AG20443 (cell line): ENCODE measurements at places on chromosomes 1 and 21.
A peak's percentile ranks its signal among the peaks of the same experiment; 100 is the strongest.

- DNase-seq = peak; percentile 14
These were observed 196.9 kb upstream of the C8B start for GRCh38 chr1:57162607-57163261.

- DNase-seq = no peak
These were observed 65.8 kb upstream of the IGSF21 start for GRCh38 chr1:18041685-18042355.

DNA sequence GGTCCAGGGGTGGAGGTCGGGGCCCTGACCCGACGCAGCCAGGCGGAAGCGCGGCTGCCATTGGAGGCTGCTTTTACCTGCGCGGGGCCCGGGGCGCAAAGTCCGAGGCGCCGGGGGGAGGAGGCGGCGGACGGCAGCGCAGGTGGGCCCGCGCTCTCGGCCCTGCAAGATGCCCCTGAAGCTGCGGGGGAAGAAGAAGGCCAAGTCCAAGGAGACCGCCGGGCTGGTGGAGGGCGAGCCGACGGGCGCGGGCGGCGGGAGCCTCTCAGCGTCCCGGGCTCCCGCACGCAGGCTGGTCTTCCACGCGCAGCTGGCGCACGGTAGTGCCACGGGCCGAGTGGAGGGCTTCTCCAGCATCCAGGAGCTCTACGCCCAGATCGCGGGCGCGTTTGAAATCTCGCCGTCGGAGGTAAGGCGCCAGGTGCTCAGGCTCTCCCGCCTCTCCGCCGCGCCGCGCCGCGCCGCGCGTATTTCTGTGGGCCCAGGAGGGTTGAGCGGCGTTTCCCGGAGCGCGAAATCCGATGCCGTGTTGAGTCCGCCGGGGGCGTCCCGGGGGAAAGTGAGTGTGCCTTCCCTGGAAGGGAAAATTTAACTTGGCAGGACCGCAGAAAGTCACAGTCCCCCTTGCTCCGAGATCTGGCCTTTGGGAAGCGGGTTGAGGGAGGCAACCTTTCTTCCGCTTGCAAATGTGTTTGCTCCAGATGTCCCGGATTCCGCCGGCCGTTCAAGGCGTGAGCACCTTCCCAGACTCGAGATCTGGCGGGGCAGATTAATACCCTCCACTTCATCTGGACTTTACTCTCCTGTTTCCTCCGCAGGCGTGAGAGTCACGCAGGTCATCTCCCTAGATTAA is at the start of gene GIPC2:
GIPC2 (plus strand) TSS at position 41 of the 853 bp plus-strand sequence; CDS start at position 170, 129 bp downstream.
- DNase-seq = peak; percentile 47

- DNase-seq = no peak
These were observed 40.4 kb upstream of the ZBTB18 start for GRCh38 chr1:244010703-244011123.

DNA sequence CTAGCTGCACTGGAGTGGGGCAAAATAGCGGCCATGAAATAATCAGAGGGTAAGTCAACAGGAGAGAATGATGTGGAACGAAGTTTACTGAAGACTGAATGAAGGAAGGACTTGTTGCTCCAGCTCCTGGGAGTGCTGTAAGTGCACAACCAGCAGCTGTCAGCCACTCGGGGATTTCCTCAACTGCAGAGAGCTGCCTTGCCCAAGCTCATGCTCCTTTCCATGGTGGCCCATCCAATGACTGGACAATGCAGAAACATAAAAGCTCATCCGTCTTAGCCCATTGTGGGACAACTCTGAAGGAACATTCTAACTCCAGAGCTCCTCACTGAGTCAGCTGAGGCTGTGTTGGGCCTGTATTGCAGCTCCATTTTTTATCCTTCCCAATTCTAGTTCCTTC is 21.1 kb upstream of the RBM15 start:
- DNase-seq = no peak

GRCh38 chr1:50973875-50974617 is 4.0 kb downstream of the CDKN2C start:
- DNase-seq = no peak

DNA sequence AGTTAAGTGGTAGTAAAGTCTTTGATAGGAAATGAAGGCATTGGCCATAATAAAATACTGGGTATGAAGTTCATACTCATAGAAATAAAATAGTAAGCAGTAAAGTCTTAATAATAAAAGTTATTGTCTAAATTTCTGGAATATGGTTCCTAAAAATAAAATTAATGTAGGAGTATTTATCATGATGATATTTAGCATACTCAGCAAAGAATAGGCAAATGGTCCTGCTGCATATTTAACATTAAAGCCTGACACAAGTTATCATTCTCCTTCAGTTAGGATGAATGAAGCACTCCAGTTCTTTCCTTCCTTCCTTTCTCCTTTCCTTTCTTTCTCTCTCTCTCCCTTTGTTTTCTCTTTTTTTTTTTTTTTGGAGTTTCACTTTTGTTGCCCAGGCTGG is 25.3 kb downstream of the PDZK1IP1 start:
- no peak for DNase-seq

- no peak for DNase-seq
These were observed 8.9 kb upstream of the IL12RB2 start for GRCh38 chr1:67298762-67299161.

DNA sequence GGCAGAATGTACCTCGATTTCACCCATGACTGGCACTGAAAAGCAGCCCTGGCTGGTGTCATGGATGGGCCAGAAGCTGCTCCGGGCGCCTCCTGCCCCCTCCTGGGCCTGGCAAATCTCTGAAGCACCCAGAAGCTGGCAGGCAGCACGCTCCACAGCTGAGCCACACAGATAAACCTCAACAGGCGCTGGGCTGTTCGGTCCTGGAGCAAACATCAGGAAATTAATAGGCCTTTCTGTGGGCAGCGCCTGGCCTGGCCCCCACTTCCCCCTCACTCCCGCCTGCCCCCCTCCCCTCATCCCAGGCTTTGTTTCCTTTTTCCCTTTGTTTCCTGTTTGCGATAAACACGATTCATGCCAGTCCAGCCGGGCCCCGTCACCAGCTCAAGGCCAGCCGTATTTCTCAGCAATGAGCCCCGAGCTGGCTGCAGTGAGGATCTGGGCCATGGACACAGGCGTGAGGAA is 20.1 kb upstream of the DISP3 start:
- DNase-seq = no peak

DNA sequence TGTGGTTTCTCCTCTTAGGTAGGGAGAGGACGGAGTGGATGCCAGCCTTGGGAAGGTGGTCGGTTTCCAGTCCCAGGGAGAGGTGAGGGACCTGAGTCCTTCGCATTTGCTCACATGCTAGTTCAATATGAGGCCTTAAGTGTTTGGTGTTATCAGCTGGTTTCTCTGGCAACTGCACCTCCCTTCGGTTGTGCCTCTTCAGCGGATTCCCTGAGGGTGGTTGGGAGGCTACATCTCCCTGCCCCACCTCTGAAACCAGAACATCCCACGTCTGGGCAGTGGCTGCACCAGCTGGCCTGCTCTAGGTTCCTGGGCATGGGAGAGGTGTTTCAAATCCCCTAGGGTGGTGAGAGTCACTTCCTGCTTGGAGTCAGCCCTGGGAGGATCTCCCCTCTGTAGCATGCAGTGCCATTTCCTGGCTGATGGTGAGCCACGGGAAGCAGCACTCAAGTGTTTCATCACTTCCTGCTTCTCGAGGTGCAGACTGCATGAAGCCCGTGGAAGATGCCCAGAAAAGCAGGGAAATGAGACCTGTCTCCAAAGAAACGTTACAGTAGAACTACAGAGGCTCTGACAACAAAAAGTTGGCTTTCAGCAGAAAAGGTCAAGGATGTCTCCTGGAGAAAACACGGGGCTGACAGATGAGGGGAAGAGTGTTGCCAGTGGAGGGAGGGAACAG is 4.5 kb downstream of the TMEM125 start:
- no peak for DNase-seq

DNA sequence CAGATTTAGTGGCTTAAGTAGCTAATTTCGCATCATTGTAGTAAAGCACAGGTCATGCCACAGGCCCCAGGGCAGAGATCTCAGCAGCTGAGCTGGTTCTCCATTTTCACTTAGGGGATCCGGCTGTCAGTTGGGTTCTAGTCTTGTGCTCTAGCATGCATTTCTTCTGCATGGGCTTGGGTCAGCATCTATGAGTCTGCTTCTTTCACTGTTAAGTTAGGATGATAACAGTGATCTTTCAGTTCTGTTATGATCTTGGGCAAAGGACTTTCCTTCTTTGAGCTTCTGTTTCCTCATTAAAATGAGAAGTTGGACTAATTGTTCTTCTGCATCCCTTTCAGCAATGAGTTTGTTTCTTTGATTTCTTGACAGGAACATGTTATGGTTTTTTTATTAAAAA is 123.6 kb upstream of the DNAH14 start:
- DNase-seq = no peak

DNA sequence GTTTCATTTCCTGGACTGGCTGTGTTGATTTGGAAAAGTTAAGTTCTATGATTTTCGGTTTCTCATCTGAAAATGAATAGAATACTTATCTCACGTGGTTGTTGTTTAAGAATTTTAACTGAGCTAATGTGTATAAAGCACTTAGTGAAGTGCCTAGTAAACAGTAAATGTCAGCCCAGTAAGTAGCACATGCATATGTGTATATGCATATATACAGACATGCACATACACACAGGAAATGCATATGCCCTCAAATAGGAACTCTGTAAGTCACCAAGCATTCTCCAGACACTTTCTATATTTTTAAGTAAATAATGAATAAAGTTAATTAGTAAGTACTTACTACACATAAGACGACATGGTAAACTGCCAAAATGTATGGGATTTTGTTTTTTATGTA is 128.6 kb downstream of the CLEC20A start:
- DNase-seq = no peak

DNA sequence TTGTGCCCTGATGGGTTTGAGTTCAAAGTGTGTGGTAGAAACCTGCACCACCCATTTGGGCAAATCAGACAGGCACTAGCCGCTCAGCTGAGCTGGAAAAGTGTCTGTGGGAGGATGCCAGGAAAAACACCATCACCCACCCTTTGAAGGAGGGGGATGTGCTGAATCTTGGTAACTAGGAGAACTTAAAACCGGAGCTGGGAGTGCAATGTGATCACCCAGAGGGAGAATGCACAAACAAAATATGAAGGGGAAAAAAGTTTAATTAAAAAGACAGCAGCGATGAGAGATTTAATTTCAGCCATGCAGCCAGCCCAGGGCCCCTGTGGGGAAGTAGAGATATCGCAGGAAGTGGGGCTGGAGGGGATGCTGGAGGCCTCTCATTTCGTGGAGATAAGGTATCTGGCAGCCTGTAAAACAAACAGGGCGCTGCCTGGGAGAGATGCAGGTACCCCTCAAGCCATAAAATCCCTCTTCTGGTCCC is 86.8 kb upstream of the BCAR3 start:
- no peak for DNase-seq

DNA sequence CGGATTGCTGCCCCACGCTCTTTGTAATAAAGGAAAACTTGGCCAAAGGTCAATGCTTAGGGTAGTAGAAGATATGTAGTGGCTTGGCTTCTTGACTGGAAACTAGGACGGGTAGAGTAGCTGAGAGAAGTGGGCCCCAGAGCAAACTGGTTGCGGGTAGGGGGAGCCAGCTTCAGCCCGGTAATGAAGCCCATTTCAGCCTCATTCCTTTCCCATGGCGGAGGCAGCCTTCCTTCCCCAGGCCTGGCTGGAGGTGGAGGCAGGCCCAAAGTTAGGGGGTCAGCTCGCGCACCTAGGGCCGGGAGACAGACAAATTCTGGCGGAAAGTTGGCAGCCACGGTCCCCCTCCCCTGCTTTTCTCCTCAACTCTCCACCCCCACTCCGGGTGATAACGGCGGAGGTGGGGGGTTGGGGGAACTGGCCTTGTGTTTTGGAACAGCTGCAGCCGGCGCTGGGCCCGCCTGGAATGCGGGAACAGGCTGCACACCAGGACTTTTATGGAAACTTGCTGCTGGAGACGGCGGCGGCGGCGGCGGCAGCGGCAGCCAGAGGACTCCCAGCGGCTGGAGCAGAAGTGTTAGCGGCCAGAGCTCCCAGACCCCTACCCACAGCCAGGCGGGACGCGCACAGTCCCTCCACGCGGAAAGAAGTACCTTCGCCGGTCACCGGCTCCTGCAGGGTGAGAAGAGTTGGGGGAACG is at the start of gene NEXN:
NEXN (plus strand) TSS at position 544 of the 700 bp plus-strand sequence. CDS start 27,483 bp downstream, outside the sequence.
- peak; percentile 87 for DNase-seq

GRCh38 chr1:156658496-156658895 is 16.6 kb downstream of the BCAN start:
- no peak for DNase-seq

DNA sequence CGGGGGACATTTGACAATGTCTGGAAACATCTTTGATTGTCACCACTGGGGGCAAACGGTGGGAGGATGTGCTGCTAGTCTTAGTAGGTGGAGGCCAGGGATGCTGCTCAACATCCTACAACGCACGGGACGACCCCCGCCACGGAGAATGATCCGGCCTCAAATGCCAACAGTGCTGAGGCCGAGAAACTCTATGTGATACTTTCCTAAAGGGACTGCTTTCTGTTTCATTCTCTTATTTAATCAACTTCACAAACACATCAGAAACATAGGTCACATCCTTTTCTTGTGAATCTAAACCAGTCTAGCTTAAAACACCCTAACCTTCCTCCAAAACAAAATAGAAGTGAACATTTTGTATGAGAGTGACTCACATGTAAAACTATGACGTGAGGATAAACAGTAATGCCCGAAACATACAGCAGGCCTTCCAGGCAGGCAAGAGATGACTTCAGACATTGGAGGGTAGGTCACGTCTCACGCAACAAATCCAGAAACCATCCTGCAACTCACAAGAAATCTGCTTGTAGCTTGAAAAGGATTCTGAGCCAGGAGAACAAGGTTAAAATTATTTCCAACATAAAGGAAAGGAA is 37.2 kb upstream of the ETS2 start:
- DNase-seq = peak; percentile 61

DNA sequence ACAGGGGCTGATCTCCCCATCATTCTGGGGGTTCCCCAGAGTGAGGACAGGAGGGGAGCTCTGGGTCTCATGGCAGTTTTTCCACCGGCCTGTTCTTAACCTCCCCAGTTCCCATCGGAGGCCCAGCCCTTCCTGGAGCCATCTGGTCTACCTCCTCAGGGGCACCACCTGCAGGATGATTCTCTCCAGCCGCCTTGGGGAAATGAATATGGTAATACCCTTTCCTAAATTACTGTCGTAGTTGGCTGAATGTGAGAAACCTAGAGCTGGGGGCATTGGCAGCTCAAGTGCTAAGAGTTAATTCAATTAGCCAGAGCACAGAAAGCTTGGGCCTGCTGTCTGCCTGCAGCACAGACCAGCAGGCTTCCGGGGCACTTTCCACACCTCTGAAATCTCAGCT is 64.9 kb downstream of the TAS1R2 start:
- no peak for DNase-seq

DNA sequence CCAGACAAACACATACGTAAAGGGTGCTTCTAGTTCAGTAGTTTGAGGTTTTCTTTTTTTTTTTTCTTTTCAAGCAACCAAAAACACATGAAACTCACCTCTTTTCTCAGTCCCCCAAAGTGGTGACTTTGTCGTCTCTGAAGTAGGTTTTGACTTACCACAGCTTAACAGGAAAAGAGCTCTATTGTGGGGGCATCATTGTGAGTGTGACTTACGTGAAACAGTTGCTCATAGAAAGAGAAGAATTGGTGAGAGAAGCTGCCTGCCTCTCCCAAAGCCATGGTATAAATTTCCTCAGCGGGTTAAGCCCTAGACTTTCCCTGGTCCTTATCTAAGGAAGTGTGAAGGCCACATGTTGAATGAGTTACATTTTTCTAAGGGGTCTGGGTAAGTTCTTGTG is 11.9 kb downstream of the FASLG start:
- no peak for DNase-seq
